ENCODE measurements at places on chromosomes 1 and 21.

GRCh38 chr1:50271968-50272578 lies 151.2 kb downstream of the DMRTA2 start:
- peak; percentile 18 for DNase-seq

- no peak for DNase-seq
These were observed 29.1 kb downstream of the ZBTB17 start for GRCh38 chr1:15946571-15947381.

DNA sequence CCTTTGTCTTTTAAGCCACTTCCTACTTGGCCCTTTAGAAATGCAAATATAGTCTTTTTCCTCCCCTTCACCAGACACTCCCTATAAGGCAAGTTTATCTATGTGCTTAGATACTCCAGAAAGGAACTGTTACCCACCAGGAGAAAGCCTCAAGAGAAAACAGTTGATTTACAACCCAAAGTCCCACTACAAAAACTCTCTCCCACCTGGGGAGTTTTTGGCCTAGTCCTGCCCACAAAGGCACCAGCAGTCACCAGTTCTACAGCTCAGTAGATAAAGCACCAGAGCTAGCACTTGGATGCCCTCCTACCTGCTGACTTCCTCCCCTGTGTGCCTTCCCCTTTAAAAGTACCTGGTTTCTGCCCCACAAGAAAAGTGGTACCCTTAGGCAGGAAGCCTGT lies 27.7 kb upstream of the HAO2 start:
- DNase-seq, result peak; percentile 70

GRCh38 chr1:42417166-42417565 lies 36.6 kb downstream of the RIMKLA start:
- no peak for DNase-seq

GRCh38 chr1:210250998-210251679 lies 18.5 kb downstream of the SERTAD4 start:
- DNase-seq, result peak; percentile 94

GRCh38 chr1:91585982-91586381 lies 85.3 kb downstream of the CDC7 start:
- no peak for DNase-seq

DNA sequence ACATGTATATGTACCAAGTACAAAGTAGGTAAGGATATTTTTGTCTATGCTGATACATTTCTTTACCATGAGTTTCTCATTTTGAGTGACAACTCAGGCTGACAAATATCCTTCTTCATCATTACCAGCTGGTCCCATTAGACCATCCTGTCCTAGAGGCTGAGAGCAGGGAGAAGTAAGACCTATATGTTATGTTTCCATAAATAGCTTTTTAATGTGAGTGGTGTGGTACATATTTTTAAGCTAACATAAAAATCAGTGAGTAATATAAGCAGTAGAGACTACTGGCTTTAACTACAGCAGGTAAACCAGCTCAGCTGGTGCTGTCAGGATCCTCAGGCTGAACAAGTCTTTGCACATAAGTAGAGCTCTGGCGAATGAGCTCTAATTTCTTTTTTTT lies 62.4 kb downstream of the CLEC20A start:
- no peak for DNase-seq

DNA sequence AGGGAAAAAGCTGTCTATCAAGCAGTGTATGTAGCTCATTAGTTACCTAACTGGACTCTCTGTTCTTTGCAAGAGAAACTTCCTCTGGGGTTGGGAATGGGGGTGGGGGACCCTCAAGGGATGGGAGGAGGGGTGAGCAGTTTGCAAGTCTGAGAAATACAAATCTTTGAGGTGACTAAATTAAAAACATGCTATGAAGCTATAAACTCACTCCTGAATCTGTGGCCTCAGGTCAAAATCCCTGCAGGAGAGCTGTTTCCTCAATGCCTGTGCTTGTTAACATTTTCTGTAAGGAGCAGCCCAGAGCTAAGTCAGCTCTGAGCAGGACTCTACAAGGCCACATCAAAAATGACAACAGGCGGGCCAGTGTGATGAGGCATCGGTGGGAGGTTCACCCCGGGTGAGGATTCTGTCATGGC lies 32.8 kb upstream of the PTPRC start:
- peak; percentile 47 for DNase-seq

All from ELF-1 (cell line).